ENCODE measurements at places on chromosomes 3 and 15. TPM values are rescaled to one million over a fixed set of nuclear protein-coding genes. Genes with fewer than 3 reads are reported as not detected.

GRCh38 chr3:57952208-57952631 is 56.0 kb upstream of the FLNB start:
- H3K36me3 ChIP-seq = no peaks in the 10 kb centered on the region
- DNase-seq = peak; percentile 98
- H3K27me3 ChIP-seq = no peaks in the 10 kb centered on the region
- peak overlapping the region; percentile 80 for H3K27ac ChIP-seq
- peaks cover 46% of the 10 kb centered on the region for H3K4me1 ChIP-seq

DNA sequence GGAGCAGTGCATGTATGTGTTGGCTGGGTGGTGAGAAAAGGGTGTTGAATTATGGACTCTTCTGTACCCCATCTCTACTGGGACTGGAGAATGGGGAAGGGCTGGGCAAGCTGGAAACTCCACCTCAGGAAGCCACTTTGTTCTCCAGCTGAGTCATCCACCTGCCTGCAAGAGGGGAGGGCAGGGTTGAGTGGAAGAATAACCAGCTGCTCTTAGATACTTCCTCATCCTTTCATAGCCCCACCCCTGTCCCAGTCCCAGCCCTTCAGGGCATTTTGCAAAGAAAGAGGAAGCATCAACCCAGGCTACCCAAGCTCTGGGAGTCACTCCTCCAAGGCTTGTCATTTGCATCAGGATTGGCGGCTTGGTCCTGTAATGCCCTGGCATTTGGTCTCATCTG is 33.1 kb downstream of the RAB11A start:
- H3K27ac ChIP-seq = no peak overlapping the region
- H3K4me1 ChIP-seq = peaks cover 5% of the 10 kb centered on the region
- H3K4me3 ChIP-seq = no peak overlapping the region
- H3K36me3 ChIP-seq = peaks cover 22% of the 10 kb centered on the region
- DNase-seq = no peak

- no peak overlapping the region for H3K27ac ChIP-seq
- no peaks in the 10 kb centered on the region for H3K27me3 ChIP-seq
- H3K4me1 ChIP-seq = no peaks in the 10 kb centered on the region
Observed at GRCh38 chr15:29978411-29979382, 104.1 kb upstream of the GOLGA8J start.

Gene PRC1
- 8.1 TPM for total RNA-seq

GRCh38 chr3:181326637-181327223 is 337.2 kb upstream of the DNAJC19 start:
- no peak overlapping the region for H3K27ac ChIP-seq
- no peaks in the 10 kb centered on the region for H3K36me3 ChIP-seq
- DNase-seq = peak; percentile 9
- H3K4me3 ChIP-seq = no peak overlapping the region
- H3K27me3 ChIP-seq = no peaks in the 10 kb centered on the region
- H3K4me1 ChIP-seq = no peaks in the 10 kb centered on the region

Gene FOXB1
- 1.3 TPM for total RNA-seq

Gene MORC1
- not detected for total RNA-seq

Gene BFSP2
- total RNA-seq = not detected

GRCh38 chr3:17089314-17089700 is 204.6 kb downstream of the PLCL2 start:
- no peak overlapping the region for H3K4me3 ChIP-seq
- DNase-seq = no peak
- H3K27ac ChIP-seq = no peak overlapping the region
- H3K4me1 ChIP-seq = no peaks in the 10 kb centered on the region
- H3K27me3 ChIP-seq = no peaks in the 10 kb centered on the region

DNA sequence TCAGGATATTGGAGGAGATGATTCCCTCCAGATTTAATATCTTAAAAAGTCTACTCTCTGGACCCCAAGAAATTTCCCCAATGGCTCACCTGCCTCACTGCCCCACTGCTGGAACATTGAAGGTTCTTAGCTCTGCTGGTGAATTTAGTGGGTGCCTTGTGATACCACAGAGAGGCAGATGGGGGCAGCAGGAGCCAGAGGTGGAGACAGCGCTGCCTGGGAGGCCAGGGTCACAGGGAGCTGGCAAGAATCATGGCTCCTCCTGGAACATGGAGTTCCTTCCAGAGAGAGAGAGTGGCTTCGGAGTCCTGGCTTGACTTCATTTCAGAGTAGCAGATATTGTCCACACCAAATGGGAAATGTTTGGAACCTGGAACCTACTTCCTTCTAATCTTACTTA is 263.5 kb upstream of the CFAP20DC start:
- no peaks in the 10 kb centered on the region for H3K4me1 ChIP-seq
- H3K36me3 ChIP-seq = no peaks in the 10 kb centered on the region
- no peaks in the 10 kb centered on the region for H3K27me3 ChIP-seq
- no peak for DNase-seq
- H3K4me3 ChIP-seq = no peak overlapping the region
- H3K27ac ChIP-seq = no peak overlapping the region

DNA sequence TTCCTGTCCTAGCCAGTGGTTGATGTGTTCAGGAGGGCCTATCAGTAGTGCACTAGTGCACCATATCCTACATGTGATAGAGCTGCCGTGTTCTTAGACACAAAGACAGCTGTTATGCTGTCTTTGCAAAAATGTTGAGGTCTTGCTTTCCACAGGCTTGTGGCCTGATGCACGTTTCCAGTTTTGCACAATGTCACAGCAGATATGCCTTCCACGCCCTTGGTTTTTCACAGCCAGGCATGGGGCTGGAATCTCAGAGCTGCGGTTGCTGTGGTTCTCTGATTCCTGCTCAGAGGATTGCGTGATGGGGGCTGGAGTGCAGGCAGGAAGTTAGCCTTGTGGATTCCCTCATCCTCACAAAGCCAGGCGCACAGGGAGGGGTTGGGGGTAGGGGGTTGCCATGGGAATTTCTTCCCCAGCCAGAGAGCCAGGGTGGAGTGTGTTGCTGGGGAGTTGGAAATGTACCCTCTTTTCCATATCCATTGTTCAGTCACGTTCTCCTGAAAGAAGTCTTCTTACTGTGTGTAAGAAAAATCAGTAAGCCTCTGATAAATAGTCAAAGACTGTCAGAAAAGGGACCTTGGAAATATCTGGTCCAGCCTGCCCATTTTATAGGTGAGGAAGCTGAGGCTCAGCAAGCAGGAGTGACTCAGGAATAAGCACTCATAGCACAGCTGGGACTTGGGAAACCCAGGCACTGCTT is 79.4 kb downstream of the SMAD3 start:
- H3K27me3 ChIP-seq = no peaks in the 10 kb centered on the region
- H3K27ac ChIP-seq = peak overlapping the region; percentile 97
- peak; percentile 99 for DNase-seq

DNA sequence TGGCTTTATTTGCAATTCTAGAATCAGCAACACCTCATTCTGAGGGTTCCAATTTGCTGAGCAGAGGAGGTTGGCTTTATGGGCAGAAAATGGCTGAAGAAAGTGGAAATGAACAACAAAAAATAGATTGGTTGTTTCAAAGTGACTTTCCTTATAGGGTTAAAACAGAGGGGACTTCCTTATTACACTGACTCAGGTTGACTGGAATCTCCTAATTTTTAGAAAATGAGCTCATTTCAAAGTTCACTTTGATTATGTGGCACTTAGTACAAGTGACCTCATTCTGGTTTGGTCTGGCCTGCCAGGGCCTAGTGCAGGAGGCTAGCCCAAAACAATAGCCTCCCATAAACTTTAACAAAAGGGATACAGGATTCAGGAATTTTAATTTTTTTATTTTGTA is 41.4 kb downstream of the NFKBIZ start:
- H3K4me1 ChIP-seq = peaks cover 11% of the 10 kb centered on the region
- DNase-seq = peak; percentile 89
- H3K36me3 ChIP-seq = no peaks in the 10 kb centered on the region
- H3K27me3 ChIP-seq = no peaks in the 10 kb centered on the region
- no peak overlapping the region for H3K4me3 ChIP-seq
- peak overlapping the region; percentile 87 for H3K27ac ChIP-seq

DNA sequence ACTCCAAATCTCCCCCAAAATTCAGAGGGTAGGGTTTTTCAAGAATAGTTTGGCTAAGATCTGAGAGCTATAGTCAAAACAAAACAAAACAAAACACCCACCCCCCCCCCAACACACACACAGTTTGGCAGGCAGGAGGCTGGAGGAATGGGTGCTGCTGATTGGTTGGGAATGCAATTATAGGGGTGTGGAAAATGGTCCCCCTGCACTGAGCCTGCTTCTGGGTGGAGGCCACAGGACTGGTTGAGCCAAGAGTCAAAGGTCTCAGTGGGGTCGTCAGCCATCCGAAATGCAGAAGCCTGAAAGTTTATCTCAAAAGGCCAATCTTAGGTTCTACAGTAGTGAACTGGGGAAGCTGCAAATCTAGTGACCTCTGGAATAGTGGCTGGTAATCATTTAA is 2.5 kb upstream of the HACD2 start:
- H3K4me1 ChIP-seq = peaks cover 23% of the 10 kb centered on the region
- DNase-seq = no peak
- H3K27ac ChIP-seq = no peak overlapping the region

Gene CTXN2
- total RNA-seq = not detected

DNA sequence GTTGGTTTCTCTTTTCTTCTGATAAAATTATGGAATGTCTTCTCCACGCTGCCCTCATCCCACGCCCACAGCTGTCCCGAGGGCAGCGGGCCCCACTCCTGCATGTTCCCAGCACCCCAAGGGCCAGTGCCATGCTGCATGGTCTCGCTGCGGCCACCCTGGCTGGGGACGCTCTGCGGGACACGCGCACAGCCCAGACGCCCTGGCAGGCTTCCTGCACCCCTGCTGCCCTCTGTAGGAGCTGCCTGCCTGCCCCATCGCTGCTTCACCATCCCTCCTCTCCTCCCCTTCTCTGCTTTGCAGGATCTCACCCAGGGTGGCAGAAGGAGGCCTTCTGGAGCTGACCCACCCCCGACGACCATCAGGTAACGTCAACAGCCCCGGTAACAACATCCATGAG is 22.8 kb downstream of the SLC6A1 start:
- peaks cover 9% of the 10 kb centered on the region for H3K27me3 ChIP-seq
- H3K4me3 ChIP-seq = no peak overlapping the region
- no peak overlapping the region for H3K27ac ChIP-seq

DNA sequence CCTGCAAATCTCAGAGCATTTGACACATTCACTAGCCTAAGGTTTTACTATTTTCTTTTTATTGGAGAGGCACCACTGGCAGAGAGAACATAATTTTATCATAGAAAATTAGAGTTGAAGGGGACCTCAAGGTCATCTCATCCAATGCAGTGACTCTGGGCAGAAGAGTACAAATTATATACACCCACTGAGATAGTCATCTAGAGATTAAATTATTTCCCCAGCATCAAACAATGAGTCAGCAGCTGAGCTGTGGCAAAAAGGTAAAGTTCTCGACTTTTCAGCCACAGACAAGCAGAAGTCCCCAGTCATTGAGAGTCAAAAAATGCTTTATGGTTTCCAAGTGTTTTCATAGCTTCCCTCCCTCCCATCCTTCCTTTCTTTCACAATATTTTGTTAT is 39.3 kb upstream of the SEMA6D start:
- no peak for DNase-seq
- no peak overlapping the region for H3K4me3 ChIP-seq
- no peaks in the 10 kb centered on the region for H3K36me3 ChIP-seq
- no peaks in the 10 kb centered on the region for H3K27me3 ChIP-seq
- no peaks in the 10 kb centered on the region for H3K4me1 ChIP-seq

DNA sequence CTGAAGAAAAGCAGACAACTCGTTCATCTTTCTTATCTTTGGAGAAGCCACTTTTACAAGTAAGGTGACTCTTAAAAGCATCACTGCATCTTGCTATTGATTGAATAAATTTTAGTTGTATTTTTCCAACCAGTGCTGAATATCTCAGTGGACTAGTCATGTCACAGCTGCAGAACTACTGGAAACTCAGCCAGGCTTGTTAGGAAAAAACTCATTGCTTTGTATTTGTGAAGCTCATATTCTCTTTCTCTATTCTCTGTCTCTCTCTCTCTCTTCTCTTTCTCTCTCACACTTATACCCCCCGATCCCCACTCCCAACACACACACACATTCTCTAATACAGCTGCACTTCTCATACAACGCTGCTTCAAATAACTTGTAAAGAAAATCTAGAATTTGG is 104.3 kb downstream of the WDR76 start:
- H3K27me3 ChIP-seq = no peaks in the 10 kb centered on the region
- H3K4me1 ChIP-seq = peaks cover 15% of the 10 kb centered on the region
- no peak overlapping the region for H3K27ac ChIP-seq
- H3K36me3 ChIP-seq = no peaks in the 10 kb centered on the region
- no peak for DNase-seq

Gene EFHB
- total RNA-seq = 0.94 TPM

- H3K27me3 ChIP-seq = peaks cover 2% of the 10 kb centered on the region
- H3K4me1 ChIP-seq = no peaks in the 10 kb centered on the region
- H3K27ac ChIP-seq = no peak overlapping the region
- H3K4me3 ChIP-seq = no peak overlapping the region
- DNase-seq = no peak
- H3K36me3 ChIP-seq = no peaks in the 10 kb centered on the region
Observed at GRCh38 chr15:52228921-52229320, 37.7 kb upstream of the GNB5 start.

GRCh38 chr3:48404440-48405342 is 25.2 kb downstream of the PLXNB1 start:
- DNase-seq = no peak
- H3K4me3 ChIP-seq = no peak overlapping the region
- peaks cover 8% of the 10 kb centered on the region for H3K4me1 ChIP-seq
- H3K27ac ChIP-seq = no peak overlapping the region
- peaks cover 4% of the 10 kb centered on the region for H3K36me3 ChIP-seq

GRCh38 chr3:186108106-186108940 is 566 bp downstream of the ETV5 start:
- peaks cover 2% of the 10 kb centered on the region for H3K27me3 ChIP-seq
- peak overlapping the region; percentile 72 for H3K27ac ChIP-seq
- peak; percentile 45 for DNase-seq
- peak overlapping the region; percentile 74 for H3K4me3 ChIP-seq
- peaks cover 31% of the 10 kb centered on the region for H3K4me1 ChIP-seq

- no peak for DNase-seq
- H3K4me1 ChIP-seq = no peaks in the 10 kb centered on the region
- H3K36me3 ChIP-seq = no peaks in the 10 kb centered on the region
- no peak overlapping the region for H3K27ac ChIP-seq
Observed at GRCh38 chr3:37736624-37737023, 125.1 kb upstream of the CTDSPL start.

DNA sequence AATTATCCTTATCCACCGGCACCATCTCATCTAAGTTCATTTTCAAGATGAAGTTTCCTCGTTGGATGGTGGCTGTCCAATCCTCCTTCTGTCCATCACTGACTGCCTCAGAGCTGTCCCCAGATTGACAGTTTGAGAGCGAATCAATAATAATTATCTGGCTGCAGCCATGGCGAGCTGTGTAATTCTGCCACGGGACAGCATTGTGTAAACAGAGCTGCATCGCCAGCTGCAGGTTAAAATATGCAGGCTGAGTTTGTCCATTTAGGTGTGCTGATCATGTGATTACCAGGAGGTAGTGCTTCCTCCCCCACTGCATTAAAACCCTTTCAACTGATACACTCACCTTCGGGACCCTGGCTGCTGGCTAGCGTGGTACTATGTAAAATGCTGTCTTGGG is 461.9 kb upstream of the ONECUT1 start:
- no peak overlapping the region for H3K4me3 ChIP-seq
- no peaks in the 10 kb centered on the region for H3K36me3 ChIP-seq
- no peak overlapping the region for H3K27ac ChIP-seq
- no peaks in the 10 kb centered on the region for H3K27me3 ChIP-seq
- H3K4me1 ChIP-seq = no peaks in the 10 kb centered on the region
- no peak for DNase-seq

Gene HHLA2
- total RNA-seq = not detected

GRCh38 chr3:2927259-2927658 is 182.9 kb downstream of the IL5RA start:
- H3K36me3 ChIP-seq = no peaks in the 10 kb centered on the region
- H3K27me3 ChIP-seq = no peaks in the 10 kb centered on the region
- no peaks in the 10 kb centered on the region for H3K4me1 ChIP-seq
- DNase-seq = no peak

Gene DLL4
- 0.09 TPM for total RNA-seq
